Thymus (tissue), 14 donors: ENCODE measurements at places on chromosomes 16 and 17. TPM values are rescaled to one million over a fixed set of nuclear protein-coding genes. Genes with fewer than 3 reads are reported as not detected.

- no peak for DNase-seq
Observed at GRCh38 chr17:35807371-35808144, 1.7 kb upstream of the TAF15 start.

DNA sequence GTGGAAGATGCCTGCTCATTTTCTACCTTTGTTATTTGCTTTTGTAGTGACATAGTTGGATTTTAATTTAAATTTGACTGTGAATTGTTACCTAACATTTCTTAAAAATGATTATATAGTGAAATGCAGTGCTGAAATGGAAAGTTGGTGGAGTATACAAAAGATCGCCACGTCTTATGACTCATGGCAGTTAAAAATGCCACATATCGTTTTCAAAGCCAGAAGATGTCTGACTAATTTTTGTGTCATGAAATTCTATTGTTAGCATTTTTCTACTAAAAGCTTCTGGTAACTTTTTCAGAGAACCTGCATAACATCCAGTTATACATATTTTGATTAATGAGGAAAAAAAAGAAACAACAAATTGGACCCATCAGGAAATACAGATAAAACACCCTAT is 20.6 kb downstream of the MAP2K4 start:
- no peak for DNase-seq

- no peak for DNase-seq
Observed at GRCh38 chr17:50608700-50609379, 25.8 kb upstream of the ABCC3 start.

DNA sequence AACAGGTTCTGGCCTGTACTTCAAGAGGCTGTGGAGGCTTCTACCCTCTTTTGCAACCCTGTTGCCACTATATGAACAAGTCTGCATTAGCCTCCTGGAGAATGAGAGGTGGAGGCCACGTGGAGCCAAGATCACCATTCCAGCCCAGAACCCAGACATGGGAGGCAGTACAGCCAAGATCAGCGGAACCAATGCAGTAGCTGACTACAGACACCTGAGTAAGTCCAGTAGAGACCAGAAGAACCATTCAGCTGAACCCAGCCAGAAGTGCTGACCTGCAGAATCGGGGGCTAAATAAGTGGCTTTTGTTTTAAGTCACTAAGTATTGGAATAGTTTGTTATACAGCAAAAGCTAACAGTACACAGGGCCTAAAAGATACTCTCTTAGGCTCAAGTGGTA is 12.1 kb downstream of the FAM20A start:
- DNase-seq, result no peak

DNA sequence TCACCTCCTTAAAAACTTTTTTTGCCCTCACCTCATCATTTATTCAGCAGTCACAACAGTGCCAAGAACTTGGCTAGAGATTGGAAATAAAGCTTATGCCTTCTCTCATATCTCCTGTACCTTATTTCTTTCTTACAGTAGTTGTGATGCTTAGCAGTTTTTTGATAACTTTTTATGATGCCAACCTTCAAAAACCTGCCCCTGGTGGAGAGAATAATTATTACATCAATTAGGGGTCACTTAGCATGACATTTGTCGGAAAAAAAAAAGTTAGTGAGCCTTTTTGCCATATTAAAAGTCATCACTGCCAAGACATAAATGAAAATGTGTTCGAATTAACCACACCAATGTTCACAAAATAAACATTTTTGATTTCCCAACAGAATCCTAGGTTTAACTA is 296.6 kb downstream of the WWOX start:
- no peak for DNase-seq

DNA sequence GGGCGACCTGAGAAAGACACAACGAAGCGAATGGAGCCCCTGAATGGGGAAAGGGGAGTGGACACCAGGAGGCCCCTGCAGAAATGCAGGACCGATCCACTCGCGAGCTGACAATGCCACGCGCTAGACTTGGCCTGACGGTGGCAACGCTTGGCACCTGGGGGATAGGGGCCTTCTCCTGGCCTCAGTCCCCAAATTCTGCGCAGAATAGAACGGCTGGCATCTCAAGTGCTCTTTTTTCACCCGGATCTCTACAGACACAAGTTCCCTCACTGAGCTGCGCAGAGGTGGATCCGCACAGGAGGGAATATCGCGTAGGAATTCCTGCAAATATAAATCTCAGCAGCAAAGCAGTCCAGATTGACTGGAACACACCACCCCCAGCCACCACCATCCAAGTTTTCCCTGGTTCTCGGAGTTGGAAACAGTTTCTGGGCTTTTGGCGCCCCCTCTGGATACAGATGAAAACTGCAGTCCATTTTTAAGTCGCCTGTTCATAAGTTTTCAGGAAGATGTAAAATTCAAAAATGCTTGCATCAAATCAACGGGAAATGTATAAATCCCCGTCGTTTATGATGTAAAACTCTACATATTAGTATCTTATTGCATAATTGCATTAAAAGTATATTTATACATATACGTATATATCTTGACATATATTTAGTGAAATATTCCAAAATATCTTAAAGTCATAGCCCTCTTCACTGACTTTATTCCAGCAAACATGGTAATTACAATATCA is 2.3 kb upstream of the SOX9 start:
- peak; percentile 3 for DNase-seq

- DNase-seq, result no peak
Observed at GRCh38 chr16:86060381-86061317, 161.7 kb downstream of the IRF8 start.

Gene SCNN1B
- total RNA-seq, result 0.28 TPM

Gene ANKFY1
- total RNA-seq, result 15.7 TPM

Gene TTYH2
- total RNA-seq, result 8.7 TPM

Gene SLFN14
- total RNA-seq, result 0.19 TPM

Gene GAS2L2
- total RNA-seq, result not detected

Gene PYCARD
- 55.3 TPM for total RNA-seq

Gene PIK3R6
- 1.9 TPM for total RNA-seq
